Stimulated activated CD8-positive, alpha-beta memory T cell treated with anti-CD3 and anti-CD28 coated beads, Interleukin-2, amount 100 ng/mL, for 1 hour (primary cell): ENCODE measurements at places on chromosomes 2 and 18.

DNA sequence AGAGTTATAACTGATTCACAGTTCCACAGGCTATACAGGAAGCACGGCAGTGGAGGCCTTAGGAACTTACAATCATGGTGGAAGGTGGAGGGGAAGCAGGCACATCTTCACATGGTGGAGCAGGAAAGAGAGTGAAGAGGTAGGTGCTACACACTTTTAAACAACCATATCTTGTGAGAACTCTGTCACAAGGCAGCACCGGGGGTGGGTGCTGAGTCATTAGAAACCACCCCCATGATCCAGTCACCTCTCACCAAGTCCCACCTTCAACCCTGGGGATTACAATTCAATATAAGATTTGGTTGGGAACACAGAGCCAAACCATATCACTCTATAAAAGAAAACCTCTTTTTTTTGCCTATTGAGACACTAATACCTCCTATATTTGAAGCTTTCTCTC is 1108.5 kb upstream of the CDH2 start:
- no peak for DNase-seq

- DNase-seq, result no peak
These were observed 15.7 kb downstream of the SIGLEC15 start for GRCh38 chr18:45841060-45841764.

DNA sequence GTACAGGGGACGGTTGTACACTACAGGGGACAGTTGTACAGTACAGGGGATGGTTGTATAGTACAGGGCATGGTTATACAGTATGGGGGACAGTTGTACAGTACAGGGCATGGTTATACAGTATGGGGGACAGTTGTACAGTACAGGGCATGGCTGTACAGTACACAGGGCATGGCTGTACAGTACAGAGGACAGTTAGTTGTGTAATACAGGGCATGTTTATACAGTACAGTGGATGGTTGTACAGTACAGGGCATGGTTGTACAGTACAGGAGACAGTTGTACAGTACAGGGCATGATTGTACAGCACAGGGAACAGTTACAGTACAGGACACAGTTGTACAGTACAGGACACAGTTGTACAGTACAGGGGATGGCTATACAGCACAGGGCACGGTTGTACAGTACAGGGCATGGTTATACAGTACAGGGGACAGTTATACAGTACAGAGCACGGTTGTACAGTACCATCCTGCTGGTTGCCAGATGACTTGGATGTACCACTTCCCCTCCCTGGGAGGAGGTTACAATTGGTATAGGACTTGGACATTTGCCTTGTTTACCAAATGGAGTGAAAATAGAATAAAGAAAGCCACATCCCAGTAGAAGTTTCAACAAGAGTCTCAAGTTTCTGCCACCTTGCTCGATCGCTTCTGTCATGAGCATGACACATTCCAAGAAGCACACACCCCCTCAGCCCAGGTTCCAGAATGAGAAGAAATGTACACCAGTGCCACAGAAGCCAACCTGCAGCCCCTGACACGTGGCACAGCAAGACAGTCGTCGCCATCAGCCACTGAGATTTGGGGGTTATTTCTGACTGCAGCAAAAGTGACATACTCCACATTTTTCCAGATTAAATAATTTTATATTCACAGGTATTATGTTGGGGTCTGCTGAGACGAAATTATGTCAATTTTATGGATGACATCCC is 16.0 kb downstream of the CYRIA start:
- DNase-seq, result no peak

DNA sequence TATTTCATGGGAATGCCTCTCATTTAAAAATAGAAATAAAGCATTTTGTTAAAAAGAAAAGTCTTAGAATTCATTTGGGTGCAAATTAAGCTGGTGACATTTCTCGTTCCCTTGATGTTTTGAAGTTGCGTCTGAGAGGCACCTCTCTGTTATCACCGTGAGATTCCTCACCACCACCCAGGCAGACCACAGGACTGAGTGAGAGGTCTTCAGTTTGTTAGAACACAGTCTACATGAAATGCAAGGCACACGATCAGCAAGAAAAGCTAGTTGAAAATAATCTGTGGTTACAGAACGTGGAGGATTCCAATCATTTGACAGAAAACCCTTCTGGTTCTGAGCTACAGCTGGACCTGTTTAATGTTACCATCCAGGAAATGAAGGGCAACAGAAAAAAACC is 116.0 kb downstream of the UXS1 start:
- DNase-seq, result no peak

DNA sequence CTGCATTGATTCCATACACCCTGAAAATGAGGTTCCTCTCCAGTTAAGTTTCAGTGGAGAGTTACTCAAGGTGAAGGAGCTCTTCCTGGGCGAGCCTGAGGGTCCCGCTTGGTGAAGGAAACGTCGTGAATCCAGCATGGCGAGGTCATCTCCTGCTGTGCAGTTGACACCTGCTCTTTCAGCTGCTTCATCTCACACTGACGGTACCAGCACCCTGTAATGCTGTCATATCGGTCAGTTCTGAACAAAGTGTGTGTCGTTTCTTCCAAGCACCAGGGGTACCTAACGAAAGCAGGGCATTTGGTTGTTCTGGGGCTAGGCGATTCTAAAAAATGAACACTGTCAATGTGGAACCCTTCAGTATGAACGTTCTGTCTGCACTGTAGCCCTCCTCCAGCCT is 52.6 kb downstream of the ITGB1BP1 start:
- no peak for DNase-seq

- DNase-seq, result no peak
These were observed 7.6 kb upstream of the MSTN start for GRCh38 chr2:190069936-190070696.

- DNase-seq, result no peak
These were observed 2.0 kb upstream of the CYP26B1 start for GRCh38 chr2:72149556-72150156.

- DNase-seq, result no peak
These were observed 47.4 kb downstream of the ZNF385B start for GRCh38 chr2:179814050-179814449.

- DNase-seq, result no peak
These were observed 2.9 kb upstream of the BCL2L11 start for GRCh38 chr2:111117598-111118480.

GRCh38 chr18:72194072-72194471 is 350.1 kb downstream of the CBLN2 start:
- DNase-seq, result no peak

- DNase-seq, result no peak
These were observed 52.5 kb downstream of the ASXL3 start for GRCh38 chr18:33630476-33630875.

GRCh38 chr2:34806891-34807290 is 1207.8 kb upstream of the FAM98A start:
- DNase-seq, result no peak

- DNase-seq, result no peak
These were observed 39.9 kb downstream of the DNAH6 start for GRCh38 chr2:84556190-84556589.

GRCh38 chr18:49819823-49820671 is 6.7 kb upstream of the ACAA2 start:
- DNase-seq, result no peak

GRCh38 chr18:70319187-70319586 is 30.3 kb downstream of the SOCS6 start:
- DNase-seq, result no peak

GRCh38 chr2:118791483-118791882 is 56.0 kb downstream of the EN1 start:
- DNase-seq, result no peak
